ENCODE measurements at places on chromosomes 5 and 9. TPM values are rescaled to one million over a fixed set of nuclear protein-coding genes. Genes with fewer than 3 reads are reported as not detected.

- no peaks in the 10 kb centered on the region for H3K27me3 ChIP-seq
- H3K4me3 ChIP-seq: no peak overlapping the region
- no peaks in the 10 kb centered on the region for H3K36me3 ChIP-seq
- H3K4me1 ChIP-seq: no peaks in the 10 kb centered on the region
Measured at GRCh38 chr5:159481751-159482150, 151.5 kb upstream of the IL12B start.

BARHL1 gene
- total RNA-seq: not detected

- H3K27me3 ChIP-seq: peaks cover 68% of the 10 kb centered on the region
- H3K27ac ChIP-seq: no peak overlapping the region
- no peak overlapping the region for H3K4me3 ChIP-seq
- no peaks in the 10 kb centered on the region for H3K4me1 ChIP-seq
Measured at GRCh38 chr5:135551593-135552447, 16.1 kb upstream of the NEUROG1 start.

DNA sequence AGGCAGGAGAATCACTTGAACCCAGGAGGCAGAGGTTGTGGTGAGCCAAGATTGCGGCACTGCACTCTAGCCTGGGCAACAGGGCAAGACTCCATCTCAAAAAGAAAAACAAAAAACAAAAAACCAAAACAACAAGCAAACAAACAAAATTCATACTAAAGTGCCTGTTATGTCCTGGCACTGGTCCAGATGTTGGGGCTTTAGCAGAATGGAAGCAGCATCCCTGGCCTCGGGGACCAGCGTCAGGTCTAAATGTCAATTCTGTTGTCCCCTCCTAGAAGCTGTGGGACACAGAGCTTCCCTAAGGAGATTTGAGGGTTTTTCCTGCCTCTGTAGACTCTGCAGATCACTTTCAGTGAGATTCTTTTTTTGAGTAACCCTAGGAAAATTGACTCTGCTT is 26.2 kb downstream of the PPARGC1B start:
- H3K4me1 ChIP-seq: no peaks in the 10 kb centered on the region
- no peak overlapping the region for H3K27ac ChIP-seq
- no peaks in the 10 kb centered on the region for H3K36me3 ChIP-seq
- H3K27me3 ChIP-seq: no peaks in the 10 kb centered on the region
- no peak for DNase-seq

- peaks cover 7% of the 10 kb centered on the region for H3K4me1 ChIP-seq
- H3K4me3 ChIP-seq: no peak overlapping the region
- H3K36me3 ChIP-seq: no peaks in the 10 kb centered on the region
Measured at GRCh38 chr9:127833555-127833954, 20.9 kb downstream of the ENG start.

GRCh38 chr5:13957032-13957645 is 12.7 kb upstream of the DNAH5 start:
- H3K36me3 ChIP-seq: no peaks in the 10 kb centered on the region
- no peak overlapping the region for H3K4me3 ChIP-seq
- H3K4me1 ChIP-seq: no peaks in the 10 kb centered on the region
- DNase-seq: peak; percentile 89
- H3K27me3 ChIP-seq: no peaks in the 10 kb centered on the region
- H3K27ac ChIP-seq: no peak overlapping the region

CARTPT gene
- total RNA-seq: not detected

FCN2 gene
- not detected for total RNA-seq

- H3K27ac ChIP-seq: no peak overlapping the region
- no peak for DNase-seq
Measured at GRCh38 chr5:59168067-59168466, 585.2 kb downstream of the RAB3C start.

- no peak overlapping the region for H3K27ac ChIP-seq
- H3K4me1 ChIP-seq: no peaks in the 10 kb centered on the region
- H3K27me3 ChIP-seq: no peaks in the 10 kb centered on the region
- H3K4me3 ChIP-seq: no peak overlapping the region
Measured at GRCh38 chr5:170720984-170721383, 62.5 kb upstream of the GABRP start.

SLC36A1 gene
- total RNA-seq: 8.2 TPM

GRCh38 chr5:128629157-128629556 is 91.1 kb upstream of the FBN2 start:
- H3K27me3 ChIP-seq: no peaks in the 10 kb centered on the region
- H3K4me3 ChIP-seq: no peak overlapping the region
- H3K27ac ChIP-seq: no peak overlapping the region
- no peaks in the 10 kb centered on the region for H3K36me3 ChIP-seq

THBS4 gene
- 23.2 TPM for total RNA-seq

- peak overlapping the region; percentile 60 for H3K4me3 ChIP-seq
- no peaks in the 10 kb centered on the region for H3K36me3 ChIP-seq
- H3K4me1 ChIP-seq: peaks cover 57% of the 10 kb centered on the region
- DNase-seq: no peak
Measured at GRCh38 chr9:69820955-69821788, 555 bp downstream of the CFAP95 start.

DOLPP1 gene
- total RNA-seq: 31.9 TPM

- peak overlapping the region; percentile 95 for H3K4me3 ChIP-seq
- peak; percentile 74 for DNase-seq
- H3K4me1 ChIP-seq: peaks cover 38% of the 10 kb centered on the region
- peak overlapping the region; percentile 97 for H3K27ac ChIP-seq
- peaks cover 20% of the 10 kb centered on the region for H3K36me3 ChIP-seq
Measured at GRCh38 chr5:33441241-33442177, 744 bp downstream of the TARS1 start.

GRCh38 chr5:150067405-150067960 is 18.9 kb downstream of the CSF1R start:
- no peak overlapping the region for H3K4me3 ChIP-seq
- no peaks in the 10 kb centered on the region for H3K36me3 ChIP-seq
- no peak for DNase-seq
- H3K27ac ChIP-seq: no peak overlapping the region
- no peaks in the 10 kb centered on the region for H3K4me1 ChIP-seq

DNA sequence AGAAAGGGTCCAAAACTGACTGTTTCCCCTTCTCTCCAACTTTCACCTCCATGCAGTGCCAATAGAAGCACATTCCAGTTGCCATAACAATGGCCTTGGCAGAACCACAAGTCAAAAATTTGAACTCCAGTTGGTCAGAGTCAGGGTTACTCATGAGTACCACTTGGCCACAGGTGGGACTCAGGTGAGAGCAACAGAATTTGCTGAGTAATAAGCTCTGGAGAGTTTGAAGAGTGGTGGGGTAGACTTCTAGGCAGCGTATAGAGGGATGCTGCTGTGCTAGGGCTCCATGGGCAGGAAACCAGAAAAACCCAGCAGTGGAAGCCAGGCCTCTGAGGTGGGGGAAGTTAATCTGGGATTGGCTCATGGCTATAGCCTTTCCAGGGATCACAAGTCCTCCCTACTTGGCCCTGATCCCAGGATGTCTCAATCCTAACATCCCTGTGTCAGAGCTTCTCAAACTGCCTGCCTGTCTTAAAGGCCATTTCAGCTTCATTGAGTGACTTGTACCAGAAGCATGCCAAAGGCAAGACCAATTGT is 30.2 kb downstream of the SNX18 start:
- no peaks in the 10 kb centered on the region for H3K36me3 ChIP-seq
- H3K4me1 ChIP-seq: no peaks in the 10 kb centered on the region
- no peaks in the 10 kb centered on the region for H3K27me3 ChIP-seq
- H3K27ac ChIP-seq: no peak overlapping the region
- DNase-seq: no peak

- no peak overlapping the region for H3K4me3 ChIP-seq
- H3K36me3 ChIP-seq: no peaks in the 10 kb centered on the region
- no peaks in the 10 kb centered on the region for H3K4me1 ChIP-seq
- no peak overlapping the region for H3K27ac ChIP-seq
- DNase-seq: no peak
Measured at GRCh38 chr9:77864211-77864889, 167.3 kb downstream of the GNAQ start.

DNA sequence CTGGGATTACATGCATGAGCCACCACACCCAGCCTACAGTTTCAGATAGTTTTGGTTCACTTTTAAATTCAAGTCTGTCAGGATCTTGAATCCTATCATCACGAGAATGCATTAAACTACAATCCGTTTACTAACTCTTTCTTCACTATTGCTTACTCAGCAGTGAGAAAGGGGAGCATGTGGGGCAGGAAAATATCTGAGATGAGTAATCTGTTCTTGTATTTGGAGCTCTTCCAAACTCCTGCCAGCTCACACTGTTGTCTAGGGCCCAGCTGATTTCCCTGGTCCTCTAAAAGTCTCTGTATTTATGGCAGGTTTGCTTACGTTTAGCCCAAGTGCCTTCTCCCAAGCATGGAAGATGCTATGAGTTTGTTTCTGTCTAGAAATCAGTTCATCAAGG is 152.2 kb downstream of the FGF18 start:
- no peak overlapping the region for H3K4me3 ChIP-seq
- no peak overlapping the region for H3K27ac ChIP-seq
- no peak for DNase-seq
- no peaks in the 10 kb centered on the region for H3K36me3 ChIP-seq
- H3K4me1 ChIP-seq: peaks cover 6% of the 10 kb centered on the region

GMCL2 gene
- total RNA-seq: 0.07 TPM
